Spinal cord (tissue), 10 donors: ENCODE measurements at places on chromosomes 3 and 15.
A peak's percentile ranks its signal among the peaks of the same experiment; 100 is the strongest.

- H3K27ac ChIP-seq = no peak overlapping the region
- peaks cover 83% of the 10 kb centered on the region for H3K4me1 ChIP-seq
- no peak for DNase-seq
- H3K36me3 ChIP-seq = peaks cover 43% of the 10 kb centered on the region
Observed at GRCh38 chr15:74786551-74787165, 4.8 kb downstream of the CSK start.

- no peak overlapping the region for H3K4me3 ChIP-seq
- no peaks in the 10 kb centered on the region for H3K27me3 ChIP-seq
- DNase-seq = no peak
- H3K4me1 ChIP-seq = no peaks in the 10 kb centered on the region
- no peak overlapping the region for H3K27ac ChIP-seq
Observed at GRCh38 chr3:42345811-42346210, 64.6 kb downstream of the LYZL4 start.

DNA sequence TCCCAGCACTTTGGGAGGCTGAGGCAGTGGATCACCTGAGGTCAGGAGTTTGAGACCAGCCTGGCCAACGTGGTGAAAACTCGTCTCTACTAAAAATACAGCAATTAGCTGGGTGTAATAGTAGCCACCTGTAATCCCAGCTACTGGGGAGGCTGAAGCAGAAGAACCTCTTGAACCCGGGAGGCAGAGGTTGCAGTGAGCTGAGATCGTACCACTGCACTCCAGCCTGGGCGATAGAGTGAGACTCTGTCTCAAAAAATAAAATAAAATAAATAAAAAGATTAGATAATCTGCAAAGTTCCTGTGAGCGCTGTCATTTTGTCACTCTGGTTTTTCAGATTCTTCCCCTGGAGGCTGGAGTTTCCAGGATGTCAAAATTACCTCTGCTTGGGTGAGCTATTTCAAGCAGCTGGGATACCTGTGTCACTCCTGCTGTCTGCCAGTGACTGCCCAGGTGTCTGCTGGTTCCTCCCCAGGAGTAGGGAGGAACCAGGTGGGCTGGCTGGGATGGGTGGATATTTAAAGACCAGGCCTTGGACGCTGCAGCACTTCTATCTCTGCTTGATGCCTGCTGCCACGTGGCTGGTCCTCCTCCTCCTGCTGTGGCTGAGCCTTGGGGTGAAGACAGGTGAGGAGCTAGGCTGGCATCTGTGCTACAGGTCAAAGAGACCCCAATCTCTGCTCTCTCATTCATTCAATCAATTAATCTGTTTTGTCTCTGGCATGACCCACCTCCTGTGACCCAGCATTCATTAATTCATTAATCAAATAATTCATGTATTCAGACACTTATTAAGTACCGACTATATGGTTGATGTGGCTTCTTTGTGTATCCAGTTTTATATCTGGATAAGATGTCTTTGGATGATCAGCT, 19.5 kb upstream of the MUC20 start:
- H3K36me3 ChIP-seq = peaks cover 41% of the 10 kb centered on the region
- no peaks in the 10 kb centered on the region for H3K4me1 ChIP-seq
- no peak overlapping the region for H3K27ac ChIP-seq
- no peaks in the 10 kb centered on the region for H3K27me3 ChIP-seq
- H3K4me3 ChIP-seq = no peak overlapping the region

DNA sequence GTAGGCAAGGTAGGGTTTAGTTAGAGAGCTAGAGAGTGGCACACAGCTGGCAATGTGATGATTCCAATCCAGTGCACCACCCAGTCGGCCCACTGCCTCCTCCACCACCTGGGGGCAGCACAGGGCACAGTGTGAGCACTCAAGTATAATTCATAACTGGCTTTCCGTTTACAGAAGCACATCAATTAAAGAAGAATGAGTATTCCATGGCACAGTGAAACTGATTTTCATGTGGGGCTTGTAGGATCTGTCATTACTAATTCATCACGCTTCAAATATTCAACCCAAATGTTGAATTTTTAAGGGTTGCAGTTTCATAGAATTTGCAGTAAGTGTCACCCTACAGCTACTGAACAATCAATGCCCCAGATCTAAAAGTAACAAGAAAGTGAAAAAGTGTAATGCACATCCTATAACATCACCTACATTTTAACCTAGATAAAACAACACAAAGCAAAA, 149.9 kb downstream of the IGSF11 start:
- H3K27ac ChIP-seq = no peak overlapping the region
- no peaks in the 10 kb centered on the region for H3K36me3 ChIP-seq
- peaks cover 3% of the 10 kb centered on the region for H3K4me1 ChIP-seq

DNA sequence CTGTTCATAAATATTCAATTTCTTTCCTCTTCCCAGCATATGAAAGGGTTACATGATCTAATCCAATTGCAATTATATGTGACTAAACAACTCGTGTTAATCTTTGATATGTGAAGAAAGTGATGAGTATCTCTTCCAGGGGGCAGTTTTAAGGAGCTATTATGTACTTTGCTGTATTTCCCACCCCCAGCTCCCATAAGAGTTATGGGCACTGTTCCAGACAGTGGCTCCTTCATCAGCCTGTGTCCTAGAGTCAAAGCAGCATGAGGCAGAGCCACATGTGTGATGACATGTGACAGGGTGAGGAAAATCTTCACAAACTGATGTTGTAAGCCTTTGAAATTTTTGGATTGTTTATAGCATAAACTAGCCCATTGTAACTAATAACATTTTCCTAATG, 315.4 kb downstream of the DIPK2A start:
- H3K27ac ChIP-seq = no peak overlapping the region
- H3K36me3 ChIP-seq = no peaks in the 10 kb centered on the region
- no peaks in the 10 kb centered on the region for H3K4me1 ChIP-seq
- H3K27me3 ChIP-seq = no peaks in the 10 kb centered on the region
- no peak for DNase-seq
- H3K4me3 ChIP-seq = no peak overlapping the region

GRCh38 chr3:66113542-66113941, 74.8 kb upstream of the MAGI1 start:
- no peaks in the 10 kb centered on the region for H3K36me3 ChIP-seq
- no peak overlapping the region for H3K27ac ChIP-seq
- no peak for DNase-seq
- no peaks in the 10 kb centered on the region for H3K27me3 ChIP-seq
- no peaks in the 10 kb centered on the region for H3K4me1 ChIP-seq

DNA sequence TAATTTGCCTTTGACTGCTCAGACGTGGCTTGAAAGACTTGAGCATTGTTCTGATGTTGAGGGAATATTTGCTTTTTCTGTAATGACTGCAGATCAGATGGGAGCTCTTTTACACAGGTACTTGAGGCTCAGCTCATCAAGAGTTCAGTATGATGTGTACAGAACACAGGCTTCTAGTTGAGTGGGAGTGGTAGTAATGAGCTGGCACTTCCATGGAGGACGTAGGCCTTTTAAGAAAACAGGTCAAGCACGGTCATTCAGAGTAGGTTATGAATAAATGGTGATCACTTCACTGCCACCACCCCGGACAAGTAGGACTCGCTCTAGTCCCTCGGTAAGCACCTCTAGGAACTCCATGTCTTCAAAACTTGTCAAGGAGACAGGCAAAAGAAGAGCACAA, 8.8 kb downstream of the EMC4 start:
- H3K27me3 ChIP-seq = no peaks in the 10 kb centered on the region
- H3K4me3 ChIP-seq = no peak overlapping the region

- H3K4me1 ChIP-seq = peaks cover 10% of the 10 kb centered on the region
- H3K27ac ChIP-seq = no peak overlapping the region
- H3K36me3 ChIP-seq = no peaks in the 10 kb centered on the region
- H3K4me3 ChIP-seq = no peak overlapping the region
Observed at GRCh38 chr3:159731254-159731653, 257.4 kb upstream of the IL12A start.

DNA sequence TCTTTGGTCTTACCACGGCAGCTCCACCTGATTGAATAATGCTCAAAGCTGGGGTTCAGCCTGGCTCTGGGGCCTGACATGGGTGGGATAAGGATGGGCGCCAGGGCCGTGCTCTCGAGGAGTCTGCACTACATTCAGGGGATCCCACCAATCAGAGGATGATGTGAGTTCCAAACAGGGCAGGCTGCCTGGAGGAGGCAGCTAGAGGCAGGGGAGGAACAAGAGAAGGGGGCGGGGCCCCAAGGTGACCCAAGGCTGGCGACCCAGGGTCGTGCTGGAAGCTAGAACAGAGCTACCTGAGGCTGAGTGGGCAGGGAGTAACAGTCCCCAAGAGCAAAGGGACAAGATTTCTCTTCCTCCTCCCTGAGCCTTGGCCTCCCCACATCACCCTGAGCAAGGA, 56.1 kb downstream of the PCSK6 start:
- H3K27me3 ChIP-seq = no peaks in the 10 kb centered on the region
- H3K36me3 ChIP-seq = no peaks in the 10 kb centered on the region
- DNase-seq = no peak
- H3K4me1 ChIP-seq = peaks cover 4% of the 10 kb centered on the region

- no peaks in the 10 kb centered on the region for H3K27me3 ChIP-seq
- no peak overlapping the region for H3K4me3 ChIP-seq
- DNase-seq = no peak
- H3K36me3 ChIP-seq = no peaks in the 10 kb centered on the region
- H3K27ac ChIP-seq = no peak overlapping the region
Observed at GRCh38 chr3:5055357-5056110, 66.6 kb upstream of the ARL8B start.

DNA sequence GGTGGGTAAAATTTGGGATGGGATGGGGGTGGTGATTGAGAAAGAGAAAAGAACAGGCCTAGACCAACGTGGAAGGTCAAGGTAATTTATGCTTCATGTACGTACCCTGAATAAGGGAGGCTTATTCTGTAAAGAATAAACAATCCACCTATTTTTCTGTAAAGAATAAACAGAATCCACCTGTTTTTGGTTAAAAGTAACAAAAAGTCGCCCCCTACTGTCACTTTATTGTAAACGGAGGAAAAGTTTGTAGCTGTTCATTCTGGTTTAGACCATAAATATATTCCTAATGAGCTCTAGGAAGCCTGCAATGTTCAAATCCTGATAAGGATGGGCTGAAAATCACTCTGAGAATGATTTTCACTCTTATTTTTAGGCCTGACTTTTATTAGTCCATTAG, 23.5 kb upstream of the SQOR start:
- H3K27me3 ChIP-seq = no peaks in the 10 kb centered on the region
- no peak overlapping the region for H3K4me3 ChIP-seq
- H3K36me3 ChIP-seq = peaks cover 10% of the 10 kb centered on the region
- no peak overlapping the region for H3K27ac ChIP-seq

GRCh38 chr3:13647298-13648059, 98.6 kb downstream of the FBLN2 start:
- no peak overlapping the region for H3K27ac ChIP-seq
- peaks cover 24% of the 10 kb centered on the region for H3K4me1 ChIP-seq
- H3K36me3 ChIP-seq = no peaks in the 10 kb centered on the region
- no peak overlapping the region for H3K4me3 ChIP-seq
- peaks cover 3% of the 10 kb centered on the region for H3K27me3 ChIP-seq
- DNase-seq = no peak

DNA sequence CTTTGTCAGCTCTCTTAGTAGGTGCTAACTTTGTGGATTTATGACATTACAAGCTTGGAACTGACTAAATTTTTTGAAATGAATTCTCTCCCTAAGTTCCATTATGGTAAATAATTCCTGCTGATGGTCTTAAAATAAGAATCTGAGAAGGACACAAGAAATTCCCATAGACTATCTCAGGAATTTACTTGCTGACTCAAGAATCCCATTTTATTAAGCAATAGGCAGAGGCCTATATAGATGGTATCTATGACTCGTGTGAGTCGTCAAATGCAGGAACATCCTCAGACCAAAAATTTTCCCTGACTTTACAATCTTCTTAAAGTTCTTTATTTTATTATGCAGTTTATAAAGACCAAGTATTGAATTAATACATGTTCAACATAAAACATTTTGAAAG, 30.7 kb upstream of the CBLB start:
- no peak overlapping the region for H3K4me3 ChIP-seq
- no peak for DNase-seq
- H3K4me1 ChIP-seq = no peaks in the 10 kb centered on the region
- no peaks in the 10 kb centered on the region for H3K27me3 ChIP-seq
- H3K27ac ChIP-seq = no peak overlapping the region

GRCh38 chr3:3665961-3666640, 133.1 kb upstream of the LRRN1 start:
- H3K4me3 ChIP-seq = no peak overlapping the region
- H3K27me3 ChIP-seq = no peaks in the 10 kb centered on the region
- no peaks in the 10 kb centered on the region for H3K4me1 ChIP-seq
- peak; percentile 34 for DNase-seq

DNA sequence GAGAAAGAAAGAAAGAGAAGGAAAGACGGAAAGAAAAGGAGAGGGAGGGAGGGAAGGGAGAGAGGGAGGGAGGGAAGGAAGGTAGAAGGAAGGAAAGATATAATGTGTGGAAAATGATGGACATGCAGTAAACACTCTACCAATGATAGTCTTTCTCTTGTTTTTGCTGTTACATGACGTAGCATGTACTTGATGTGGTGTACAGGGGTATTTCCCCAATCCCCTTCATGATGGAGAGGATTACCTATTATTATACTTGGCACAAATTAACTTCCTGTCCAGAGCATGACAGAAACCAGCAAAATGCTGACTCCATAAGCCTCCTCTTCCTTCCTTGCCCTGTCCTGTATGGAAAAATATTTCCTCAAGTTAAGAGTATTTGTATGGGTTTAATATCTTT, 124.4 kb downstream of the B3GALNT1 start:
- no peak overlapping the region for H3K27ac ChIP-seq
- DNase-seq = no peak
- no peak overlapping the region for H3K4me3 ChIP-seq
- no peaks in the 10 kb centered on the region for H3K27me3 ChIP-seq

DNA sequence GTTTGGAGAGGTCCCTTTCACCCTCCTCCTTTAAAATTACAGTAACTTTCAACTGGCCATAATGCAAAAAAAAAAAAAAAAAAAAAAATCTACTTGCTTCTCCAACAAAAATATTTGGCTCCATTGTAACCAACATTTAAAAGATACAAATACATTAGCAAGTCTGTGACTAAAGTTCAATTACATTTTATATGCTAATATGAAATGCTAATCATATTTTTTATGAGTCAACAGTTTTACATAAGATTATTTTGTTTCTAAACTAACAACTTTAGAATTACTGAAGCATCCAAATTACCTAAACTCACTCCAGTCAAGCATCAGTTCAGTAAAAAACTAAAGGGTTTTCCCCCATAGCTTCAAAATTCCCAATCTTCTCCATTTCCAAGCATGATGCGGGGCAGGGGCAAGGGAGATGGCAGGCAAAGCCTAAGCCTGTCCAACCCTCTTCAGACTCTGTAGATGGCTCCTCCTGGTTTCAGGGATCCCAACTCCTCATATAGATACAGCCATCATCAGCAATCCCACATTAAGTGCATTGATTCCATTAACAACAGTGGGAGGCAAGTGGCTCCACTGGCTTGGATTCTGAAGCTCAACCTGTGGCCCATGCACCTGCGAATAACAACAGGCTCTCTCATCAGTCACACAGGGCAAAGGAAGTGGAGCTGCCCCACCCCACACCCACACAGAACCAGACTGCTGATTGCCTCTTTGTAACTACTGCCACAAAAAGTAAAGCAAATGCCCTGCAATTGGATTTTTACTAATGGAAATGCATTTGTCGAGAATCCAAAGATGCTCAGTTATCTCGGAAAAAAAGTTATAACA, 15.0 kb downstream of the SFMBT1 start:
- no peak overlapping the region for H3K27ac ChIP-seq
- H3K4me3 ChIP-seq = no peak overlapping the region
- DNase-seq = no peak
- H3K36me3 ChIP-seq = no peaks in the 10 kb centered on the region

- H3K4me3 ChIP-seq = no peak overlapping the region
- peaks cover 5% of the 10 kb centered on the region for H3K4me1 ChIP-seq
- H3K27ac ChIP-seq = no peak overlapping the region
Observed at GRCh38 chr15:60708684-60709083, 229.7 kb upstream of the ICE2 start.

GRCh38 chr15:76201536-76202255, 109.6 kb downstream of the ETFA start:
- H3K27me3 ChIP-seq = no peaks in the 10 kb centered on the region
- peaks cover 41% of the 10 kb centered on the region for H3K36me3 ChIP-seq
- no peak overlapping the region for H3K27ac ChIP-seq
- H3K4me1 ChIP-seq = peaks cover 24% of the 10 kb centered on the region
- no peak for DNase-seq
- no peak overlapping the region for H3K4me3 ChIP-seq
